ENCODE measurements at places on chromosomes 2 and 18. TPM values are rescaled to one million over a fixed set of nuclear protein-coding genes. Genes with fewer than 3 reads are reported as not detected.

DNA sequence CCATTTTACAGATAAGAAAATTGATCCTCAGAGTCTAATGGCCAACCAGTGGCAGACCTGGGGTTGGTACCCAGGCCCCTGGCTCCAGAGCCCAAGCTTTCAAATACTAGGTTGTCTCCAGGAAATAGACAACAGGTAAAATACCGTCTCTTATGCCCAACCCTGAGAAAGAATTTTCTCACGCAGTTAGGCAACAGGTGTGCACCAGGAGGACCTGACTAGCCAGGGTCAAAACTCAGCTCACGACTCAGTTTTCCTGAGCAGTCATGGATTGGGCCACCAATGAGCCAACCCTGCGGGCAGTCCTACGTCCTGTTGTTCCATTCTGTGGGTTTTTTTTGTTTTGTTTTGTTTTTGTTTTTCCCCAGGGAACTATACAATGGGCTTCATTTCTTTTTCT, 13.5 kb downstream of the TRIB2 start:
- DNase-seq: no peak

DNA sequence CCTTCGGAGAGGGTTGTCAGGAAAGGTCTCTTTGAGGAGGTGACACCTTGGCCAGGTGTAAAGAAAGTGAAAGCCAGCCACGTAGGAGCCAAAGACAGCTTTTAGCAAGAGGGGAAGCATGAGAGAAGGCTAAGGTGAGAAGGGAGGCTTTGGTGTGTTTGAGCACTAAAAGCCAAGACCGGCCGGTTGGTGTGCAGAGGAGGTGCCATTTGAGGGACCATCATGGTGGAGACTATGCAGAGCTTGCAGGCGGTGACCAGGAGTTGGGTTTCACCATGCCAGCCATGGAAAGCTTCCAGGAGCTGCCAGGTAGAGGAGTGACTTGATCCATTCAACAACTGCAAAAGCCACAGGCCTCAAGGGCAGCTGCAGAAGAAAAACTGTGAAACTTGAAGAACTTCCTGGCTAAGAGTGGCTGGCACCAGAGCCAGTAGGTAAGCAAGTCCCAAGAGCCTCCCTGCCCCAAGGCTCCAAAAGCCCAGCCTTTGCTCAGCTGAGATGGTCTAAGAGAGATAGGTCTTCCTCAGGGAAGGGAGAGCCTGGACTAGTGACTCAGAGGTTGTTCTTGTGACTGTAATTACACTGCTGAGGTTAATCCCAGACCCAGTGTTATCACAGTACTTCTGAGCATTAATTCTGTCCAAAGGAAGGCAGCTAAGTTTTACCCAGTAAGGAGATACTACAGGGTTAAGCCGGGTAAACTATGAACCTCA, 319.0 kb downstream of the BCL11A start:
- no peak for DNase-seq

DNA sequence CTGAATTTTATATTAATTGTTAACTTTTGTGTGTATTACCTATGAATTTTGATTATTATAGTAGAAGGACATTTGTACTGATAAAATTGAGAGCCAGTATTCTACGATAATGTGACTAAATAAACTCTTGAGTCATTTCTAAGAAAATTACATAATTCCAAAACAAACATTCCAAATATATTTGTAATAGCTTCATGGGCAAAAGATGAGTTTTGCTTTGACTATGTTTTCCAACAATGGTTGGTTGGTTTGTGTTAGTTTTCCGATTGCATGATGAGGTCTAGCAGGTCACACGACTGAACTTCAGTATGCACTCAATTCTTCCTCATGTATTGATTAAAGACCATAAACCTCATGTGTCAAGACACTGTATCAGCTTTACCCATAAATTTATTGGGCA, 71.7 kb upstream of the WDR75 start:
- DNase-seq: no peak

Gene GREB1
- 9.0 TPM for total RNA-seq

Gene TBR1
- total RNA-seq: not detected
